ENCODE measurements at places on chromosomes 12 and 14. TPM values are rescaled to one million over a fixed set of nuclear protein-coding genes. Genes with fewer than 3 reads are reported as not detected.
A peak's percentile ranks its signal among the peaks of the same experiment; 100 is the strongest.

Gene FAM181A
- total RNA-seq, result not detected

GRCh38 chr12:8572507-8572906, 31.8 kb upstream of the CLEC4E start:
- DNase-seq, result no peak

Gene KRR1
- total RNA-seq, result 81.7 TPM

DNA sequence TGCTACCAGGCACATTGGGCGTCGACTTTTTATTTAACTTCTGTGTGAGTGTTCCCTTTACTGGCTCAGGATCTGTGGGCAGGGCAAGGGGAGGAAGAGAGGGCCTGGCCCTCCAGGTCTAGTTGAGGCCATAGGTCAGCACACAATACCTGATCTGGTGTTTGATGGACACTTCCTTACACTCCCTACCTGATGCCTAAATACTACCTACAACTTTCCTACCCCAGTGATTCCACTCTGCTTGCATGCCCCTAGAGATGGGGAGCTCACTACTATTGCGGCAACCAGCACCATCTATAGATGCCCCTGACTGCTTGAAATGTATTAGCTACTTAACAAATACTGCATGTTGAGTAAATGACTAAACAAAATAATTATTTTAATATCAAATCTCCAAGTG, 20.8 kb upstream of the BEGAIN start:
- DNase-seq, result no peak

DNA sequence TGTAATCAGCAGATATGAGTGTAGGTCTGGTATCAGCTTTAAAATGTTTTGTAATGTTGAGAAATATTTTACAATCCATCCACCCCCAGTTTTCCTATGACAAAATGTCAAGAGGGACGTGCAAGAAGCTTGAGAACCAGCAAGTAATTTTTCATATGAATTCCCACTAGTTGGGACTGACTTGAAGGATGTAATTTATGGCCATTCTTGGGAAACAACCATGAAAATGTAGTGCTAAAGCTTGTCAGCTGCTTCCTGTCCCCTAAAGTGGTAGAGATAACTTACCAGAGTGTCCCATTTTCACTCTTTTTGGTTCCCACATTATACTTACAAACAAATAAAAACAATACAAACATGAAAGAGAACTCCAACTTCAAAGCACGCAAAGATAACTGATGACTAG, 63.9 kb downstream of the RERG start:
- no peak for DNase-seq

Gene GLS2
- not detected for total RNA-seq

Gene KLRC1
- total RNA-seq, result 0.36 TPM

DNA sequence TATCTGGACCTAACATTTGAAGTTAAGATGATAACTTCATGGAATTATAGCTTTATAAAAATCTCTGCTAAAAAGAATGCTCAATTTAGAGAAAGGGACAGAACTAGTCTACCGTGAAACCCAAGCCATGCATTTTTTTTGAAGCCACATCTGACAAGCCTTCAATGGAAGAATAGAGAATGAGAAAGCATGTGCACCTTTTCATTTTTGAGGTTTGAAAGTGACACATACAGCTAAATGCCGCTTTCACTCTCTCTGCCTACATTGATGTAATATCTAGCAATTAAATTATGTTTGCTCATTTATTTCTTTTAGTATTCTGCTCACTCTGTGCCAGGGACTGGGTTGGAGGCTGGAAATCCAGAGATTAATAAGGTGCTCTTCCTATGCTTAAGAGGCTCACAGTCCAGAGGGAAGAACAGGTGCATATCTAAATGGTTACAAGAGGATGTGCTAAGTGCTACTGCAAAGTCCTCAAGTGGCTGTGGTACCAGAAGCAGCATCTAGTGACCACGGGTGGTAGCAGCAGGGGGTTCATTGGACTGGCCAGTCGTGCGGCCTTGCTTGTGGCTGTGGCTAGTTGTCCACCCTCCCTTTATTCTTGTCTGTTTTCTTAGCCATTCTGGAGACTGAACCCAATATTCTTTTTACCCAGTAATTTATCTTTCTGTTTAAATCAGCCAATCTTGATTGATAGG, 60.4 kb downstream of the PPP1R36 start:
- no peak for DNase-seq

Gene KRT79
- total RNA-seq, result not detected

DNA sequence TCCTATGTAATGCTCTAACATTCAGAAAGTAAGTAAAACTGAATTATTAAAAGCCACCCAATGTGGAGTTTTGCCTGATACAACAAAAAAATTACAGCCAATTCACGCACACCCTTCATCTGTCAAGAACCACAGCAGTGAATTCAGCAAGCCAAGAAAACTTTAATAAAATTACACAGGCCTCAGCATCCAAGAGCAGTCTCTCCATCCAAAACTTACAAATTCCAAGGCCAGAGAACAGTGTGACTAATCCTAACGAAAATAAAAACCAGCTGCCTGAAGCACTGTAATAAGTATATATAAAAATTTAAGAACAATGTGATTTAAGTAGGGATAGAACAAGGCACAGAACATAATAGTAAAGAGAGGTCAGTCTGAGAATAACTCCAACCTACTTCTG, 54.2 kb downstream of the SIX6 start:
- DNase-seq, result no peak

- no peak for DNase-seq
These were observed 43.5 kb upstream of the CDKN3 start for GRCh38 chr14:54353266-54353665.

GRCh38 chr12:46395388-46395787, 22.8 kb upstream of the SLC38A2 start:
- DNase-seq, result no peak

DNA sequence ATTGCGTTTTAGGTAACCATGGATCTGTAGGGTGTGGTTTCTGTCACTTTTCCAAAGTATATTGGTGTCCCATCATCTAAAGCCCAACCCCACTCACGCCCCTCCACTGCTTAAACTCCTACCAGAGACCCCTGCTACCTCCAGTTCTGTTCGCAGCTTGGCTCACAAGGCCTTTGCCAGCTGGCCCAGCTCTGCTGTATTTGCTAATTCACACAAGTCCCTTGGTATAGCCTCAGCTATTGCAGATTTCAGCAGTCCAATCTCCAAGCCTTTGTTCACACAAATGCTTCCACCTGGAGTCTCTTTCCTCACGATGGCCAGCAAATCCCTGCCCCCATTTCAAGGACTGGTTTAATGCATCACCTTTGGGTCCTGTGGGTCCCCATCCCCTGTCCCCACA, 24.2 kb downstream of the ISCA2 start:
- DNase-seq, result no peak

- peak; percentile 81 for DNase-seq
These were observed 213.6 kb downstream of the DAD1 start for GRCh38 chr14:22375321-22375930.

GRCh38 chr12:22729957-22730443, 105.0 kb downstream of the ETNK1 start:
- no peak for DNase-seq

- no peak for DNase-seq
These were observed 107.3 kb downstream of the BCL11B start for GRCh38 chr14:99164712-99165111.

DNA sequence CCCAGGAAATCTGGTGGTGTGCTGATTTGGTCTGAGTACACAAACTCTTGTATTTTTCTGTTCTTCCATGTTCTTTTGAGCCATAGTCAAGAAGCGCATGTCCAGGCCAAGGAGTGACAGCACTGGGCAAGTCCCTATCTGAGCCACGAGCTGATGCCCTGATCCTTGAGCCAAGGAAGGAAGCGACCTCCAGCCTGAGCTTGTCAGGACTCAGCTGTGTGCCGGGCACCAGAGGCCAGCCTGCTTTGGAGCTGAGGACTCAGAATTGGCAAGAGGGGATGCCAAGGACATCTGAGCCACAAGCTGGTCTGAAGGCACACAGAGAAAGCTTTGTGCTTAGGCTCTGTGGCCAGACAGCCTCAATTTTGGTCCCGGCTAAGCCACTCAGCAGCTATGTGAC, 52.6 kb downstream of the GALNT16 start:
- DNase-seq, result no peak

DNA sequence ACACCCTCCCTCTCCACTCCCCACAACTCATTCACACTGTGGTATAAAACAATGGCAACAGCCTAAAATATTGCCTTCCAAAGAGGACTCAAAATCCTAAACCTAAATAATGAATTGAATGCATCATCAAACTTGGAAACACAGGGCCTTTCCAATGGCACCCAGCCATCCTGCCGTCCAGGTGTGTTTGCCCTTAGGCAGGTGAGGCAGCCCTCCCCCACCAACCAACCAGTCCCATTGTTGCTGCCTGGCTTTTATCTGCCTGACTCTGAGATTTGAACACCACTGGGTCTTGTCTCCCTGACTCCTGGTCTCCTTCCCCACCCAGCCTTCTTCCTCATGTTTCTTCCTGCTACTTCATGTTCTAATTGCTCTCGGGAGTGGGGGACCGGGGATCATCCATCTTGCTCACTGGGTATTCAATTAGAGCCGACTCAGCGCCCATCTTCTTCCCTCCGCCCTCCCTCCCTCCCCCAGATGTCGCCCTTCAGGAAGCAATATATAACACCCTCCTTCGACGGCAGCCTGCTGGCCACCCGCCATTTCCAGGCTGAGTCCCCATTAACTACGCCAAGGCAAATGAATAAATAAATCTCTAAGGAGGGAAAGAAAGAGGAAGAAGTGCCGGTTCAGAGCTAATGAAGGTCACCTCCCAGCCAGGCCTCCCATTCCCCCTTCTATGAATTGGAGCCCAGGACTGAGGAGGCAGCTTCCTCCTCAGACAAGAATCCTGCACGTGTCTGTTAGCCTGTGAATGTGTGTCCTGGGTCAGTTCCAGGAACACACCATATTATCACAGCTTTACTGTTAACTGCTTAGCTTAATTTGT, 36.3 kb upstream of the NTF3 start:
- no peak for DNase-seq
